ENCODE measurements at places on chromosomes 4 and X.

DNA sequence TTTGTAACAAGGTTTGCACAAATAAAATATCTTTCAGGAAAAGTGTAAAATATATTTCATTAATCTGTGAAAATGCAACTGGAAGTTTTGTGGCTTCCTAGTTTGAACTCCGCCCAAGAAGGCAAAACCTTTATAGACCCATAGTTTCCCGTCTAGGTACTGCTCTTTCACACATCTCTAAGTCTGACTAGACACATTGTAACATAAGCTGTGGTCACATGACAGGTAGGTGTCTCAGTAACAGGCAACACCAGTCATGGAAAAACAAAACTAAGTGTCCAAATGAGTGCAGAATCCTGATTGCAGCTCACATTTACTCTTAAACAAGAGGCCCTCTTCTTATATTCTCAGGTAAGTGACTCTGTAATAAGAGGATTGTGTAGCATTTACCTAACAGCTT lies 55.6 kb downstream of the SNCA start:
- DNase-seq, result no peak

DNA sequence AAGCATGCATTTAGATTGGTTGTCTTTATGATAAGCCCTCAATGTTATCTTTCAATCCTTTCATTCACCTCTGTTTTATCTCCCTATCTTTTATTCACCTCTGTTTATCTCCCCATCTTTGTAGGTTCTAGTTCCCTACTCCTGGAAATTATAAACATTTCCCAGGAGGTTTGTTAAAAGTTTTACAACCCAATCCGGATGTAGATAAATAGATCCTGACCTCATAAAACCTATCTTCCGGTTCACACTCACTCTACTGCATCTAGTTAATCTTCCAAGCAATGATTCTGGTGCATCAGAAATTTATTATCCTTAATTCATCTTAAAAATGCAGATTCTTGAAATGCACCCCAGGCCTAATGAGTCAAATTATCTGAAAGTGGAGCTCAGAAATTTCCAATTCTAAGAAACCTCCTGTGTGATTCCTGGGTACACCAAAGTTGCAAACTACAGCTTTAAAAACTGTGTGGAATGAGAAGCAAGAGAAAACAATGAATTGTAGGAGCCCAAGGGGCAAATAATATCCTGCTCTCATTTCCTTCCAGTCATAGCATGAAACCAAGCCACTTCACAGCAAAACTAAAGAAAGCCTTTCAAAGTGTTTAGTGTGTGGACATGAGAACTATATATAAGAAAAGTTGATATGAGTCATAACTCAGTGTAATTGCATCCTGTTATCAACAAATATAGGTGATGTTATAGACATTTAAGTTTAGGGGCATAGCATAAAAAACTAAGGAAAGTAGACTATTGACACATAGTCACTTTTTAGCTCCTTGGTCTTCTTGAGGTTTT lies 51.1 kb upstream of the UGT8 start:
- DNase-seq, result no peak

DNA sequence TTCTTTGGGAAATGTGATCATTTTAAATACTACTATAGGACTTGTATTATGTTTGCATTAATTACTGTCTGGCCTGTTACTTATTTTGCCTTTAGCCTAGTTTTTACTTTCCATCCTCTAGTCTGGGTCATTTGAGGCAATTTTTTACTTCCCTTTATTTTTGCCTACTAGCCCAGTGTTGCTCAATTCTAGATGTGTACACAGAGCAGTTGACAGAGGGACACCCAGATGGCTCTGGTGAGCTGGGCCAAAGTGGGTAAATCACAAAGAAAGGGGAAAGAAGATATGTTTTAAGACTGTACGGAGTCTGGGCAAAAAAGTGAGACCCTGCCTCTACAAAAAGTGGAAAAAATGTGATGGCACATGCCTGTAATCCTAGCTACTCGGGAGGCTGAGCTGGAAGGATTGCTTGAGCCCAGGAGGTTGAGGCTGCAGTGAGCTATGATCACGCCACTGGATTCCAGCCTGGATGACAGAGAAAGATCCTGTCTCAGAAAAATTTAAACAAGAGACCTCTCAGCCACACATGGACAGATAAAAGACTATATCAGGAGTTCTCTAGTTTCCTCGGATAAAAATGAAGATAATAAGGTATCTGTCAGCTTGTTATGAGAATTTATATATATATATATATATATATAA lies 35.7 kb downstream of the APOO start:
- DNase-seq, result no peak

DNA sequence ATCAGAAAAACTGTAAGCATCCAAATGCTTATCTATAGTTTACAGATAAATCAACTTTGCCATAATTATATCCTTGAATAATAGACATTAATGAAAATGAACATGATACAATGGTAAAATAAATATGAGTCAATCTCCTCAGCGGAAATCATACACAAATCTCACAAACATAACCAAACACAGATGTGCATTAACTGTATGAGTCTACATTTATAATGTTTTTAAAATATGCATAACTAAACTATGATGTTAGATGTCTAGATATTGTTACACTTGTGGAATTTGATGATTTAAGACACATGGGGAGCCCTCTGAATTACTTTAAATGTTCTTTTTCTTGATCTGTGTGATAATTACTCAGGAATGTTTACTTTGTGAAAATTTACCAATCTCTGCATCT lies 951.2 kb downstream of the TECRL start:
- no peak for DNase-seq

DNA sequence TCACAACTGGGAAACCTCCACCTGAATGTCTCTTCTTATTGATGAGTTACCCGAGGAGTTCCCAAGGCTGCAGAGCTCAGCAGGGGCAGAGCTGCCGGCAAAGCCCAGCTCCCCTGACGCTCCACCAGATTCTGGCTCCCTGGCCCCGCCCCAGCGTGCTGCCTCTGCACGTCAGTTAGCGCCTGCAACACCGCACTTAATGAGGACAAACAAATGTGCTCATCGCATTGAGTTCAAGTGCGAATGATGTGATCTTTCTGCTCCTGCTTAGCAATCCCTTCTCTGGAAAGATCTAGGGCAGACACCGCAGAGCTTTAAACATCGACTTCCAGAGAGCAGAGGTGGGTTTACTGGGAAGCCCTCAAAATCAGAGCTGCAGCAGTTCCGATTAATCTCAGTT lies 55.5 kb upstream of the FBXW7 start:
- peak; percentile 53 for DNase-seq

GRCh38 chr4:188299161-188299560 lies 159.9 kb downstream of the TRIML1 start:
- peak; percentile 59 for DNase-seq

- DNase-seq, result no peak
Observed at GRCh38 chr4:149095001-149095400, 652.8 kb upstream of the NR3C2 start.
